Activated T-cell treated with anti-CD3 and anti-CD28 coated beads, Interleukin-2, amount 50 U/mL, for 72 hours (primary cell): ENCODE measurements at places on chromosomes 1 and 21. TPM values are rescaled to one million over a fixed set of nuclear protein-coding genes. Genes with fewer than 3 reads are reported as not detected.
A peak's percentile ranks its signal among the peaks of the same experiment; 100 is the strongest.

Gene KRTAP7-1
- total RNA-seq: not detected

DNA sequence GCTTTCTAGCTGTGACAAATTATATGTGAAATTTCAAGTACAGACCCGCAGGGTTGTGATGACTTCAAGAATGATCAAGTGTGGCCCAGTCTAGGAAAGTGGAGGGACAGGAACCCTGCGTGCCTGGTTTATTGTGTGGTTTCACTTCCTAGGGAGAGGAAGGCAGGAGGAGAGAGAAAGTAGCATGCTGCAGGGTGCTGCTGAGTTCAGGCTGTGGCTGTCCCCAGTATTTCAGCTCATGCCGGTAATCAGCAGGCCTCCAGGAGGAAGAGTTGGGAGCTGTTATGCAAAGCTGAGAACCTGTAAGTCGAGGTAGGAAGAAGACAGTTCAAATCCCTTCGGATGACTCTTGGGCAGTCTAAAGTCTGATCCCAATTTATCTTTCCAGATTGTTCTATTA, 140.4 kb downstream of the ROR1 start:
- peaks cover 10% of the 10 kb centered on the region for H3K27me3 ChIP-seq
- no peaks in the 10 kb centered on the region for H3K36me3 ChIP-seq
- DNase-seq: no peak

Gene HENMT1
- total RNA-seq: 25.1 TPM

DNA sequence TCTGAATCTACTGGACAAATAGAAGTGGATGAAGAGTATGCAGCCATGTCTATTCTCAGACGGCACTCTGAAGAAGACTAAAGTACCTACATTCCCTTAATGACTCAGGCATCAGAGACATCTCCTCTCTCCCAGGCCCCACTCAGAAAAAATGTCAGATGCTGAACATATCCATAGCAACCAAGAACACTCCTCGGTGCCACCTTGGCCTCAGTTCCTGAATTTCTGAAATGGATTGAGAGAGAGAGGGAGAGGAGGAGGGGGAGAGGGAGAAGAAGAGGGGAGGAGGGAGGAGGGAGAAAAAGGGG, 16.0 kb upstream of the OVAAL start:
- H3K4me1 ChIP-seq: no peaks in the 10 kb centered on the region
- DNase-seq: no peak
- no peaks in the 10 kb centered on the region for H3K27me3 ChIP-seq
- no peak overlapping the region for H3K4me3 ChIP-seq

DNA sequence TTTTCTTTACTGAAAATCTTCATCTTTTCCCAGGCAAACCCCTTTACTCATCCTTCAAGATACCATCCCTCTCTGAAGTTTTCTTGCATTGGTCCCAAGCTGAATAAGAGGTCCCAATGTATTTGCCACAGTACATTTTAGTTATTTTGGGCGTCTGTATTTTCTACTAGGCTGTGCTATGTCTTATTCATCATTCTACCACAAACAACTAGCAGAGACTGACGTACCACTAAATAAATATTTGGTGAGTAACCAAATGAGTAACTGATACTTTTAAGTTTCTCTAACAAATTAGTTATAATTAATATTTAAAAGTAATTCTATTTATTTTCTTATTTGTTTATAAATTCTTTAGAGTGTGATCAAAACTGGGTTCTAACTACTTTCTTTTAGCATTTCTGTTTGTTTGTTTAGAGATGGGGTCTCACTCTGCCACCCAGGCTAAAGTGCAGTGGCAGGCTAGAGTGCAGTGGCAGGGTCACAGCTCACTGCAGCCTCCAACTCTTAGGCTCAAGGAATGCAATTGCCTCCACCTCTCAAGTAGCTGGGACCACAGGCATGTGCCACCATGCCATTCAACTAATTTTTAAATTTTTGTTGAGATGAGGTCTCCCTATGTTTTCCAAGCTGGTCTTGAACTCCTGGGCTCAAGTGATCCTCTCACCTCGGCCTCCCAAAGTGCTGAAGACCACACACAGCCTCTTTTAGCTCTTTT, 33.1 kb downstream of the NDC1 start:
- no peak overlapping the region for H3K27ac ChIP-seq
- no peak for DNase-seq
- H3K4me3 ChIP-seq: no peak overlapping the region
- peaks cover 1% of the 10 kb centered on the region for H3K36me3 ChIP-seq

Gene TLCD4
- 0.21 TPM for total RNA-seq

DNA sequence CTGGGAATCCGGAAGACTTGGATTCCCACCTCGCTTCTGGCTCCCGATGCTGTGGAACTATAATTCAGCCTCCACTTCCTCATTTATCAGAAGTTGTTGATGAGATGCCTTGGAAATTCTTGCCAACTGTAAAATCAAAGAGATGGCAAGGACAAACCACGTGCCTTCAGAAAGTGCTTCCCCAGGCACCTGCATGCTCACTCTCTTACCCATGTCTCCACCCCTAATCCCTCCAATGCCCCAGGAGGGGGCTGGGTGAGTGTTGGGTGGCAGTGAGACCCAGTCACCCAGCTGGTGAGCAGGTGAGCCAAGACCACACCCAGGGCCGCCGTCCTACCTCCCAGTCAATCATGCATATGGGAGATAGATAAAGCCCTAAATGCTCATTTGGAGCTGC, 160.8 kb downstream of the PSMG1 start:
- H3K27ac ChIP-seq: no peak overlapping the region
- H3K27me3 ChIP-seq: peaks cover 10% of the 10 kb centered on the region
- no peak overlapping the region for H3K4me3 ChIP-seq
- no peaks in the 10 kb centered on the region for H3K36me3 ChIP-seq
- DNase-seq: no peak

- H3K4me3 ChIP-seq: no peak overlapping the region
- no peak overlapping the region for H3K27ac ChIP-seq
- no peaks in the 10 kb centered on the region for H3K4me1 ChIP-seq
Observed at GRCh38 chr1:100706856-100707255, 12.7 kb upstream of the VCAM1 start.

GRCh38 chr1:9589719-9590157, 1.0 kb downstream of the TMEM201 start:
- no peaks in the 10 kb centered on the region for H3K27me3 ChIP-seq
- no peak for DNase-seq
- peak overlapping the region; percentile 58 for H3K4me3 ChIP-seq
- H3K27ac ChIP-seq: no peak overlapping the region

Gene TTC39A
- total RNA-seq: 0.77 TPM

Gene DLGAP3
- 1.8 TPM for total RNA-seq

- H3K27ac ChIP-seq: no peak overlapping the region
- no peak for DNase-seq
- no peaks in the 10 kb centered on the region for H3K36me3 ChIP-seq
- no peak overlapping the region for H3K4me3 ChIP-seq
- H3K27me3 ChIP-seq: peaks cover 27% of the 10 kb centered on the region
- H3K4me1 ChIP-seq: no peaks in the 10 kb centered on the region
Observed at GRCh38 chr1:241470908-241471590, 48.5 kb downstream of the FH start.

- peaks cover 93% of the 10 kb centered on the region for H3K4me1 ChIP-seq
- H3K36me3 ChIP-seq: no peaks in the 10 kb centered on the region
- peak overlapping the region; percentile 99 for H3K27ac ChIP-seq
Observed at GRCh38 chr1:179034720-179035119, 9.0 kb downstream of the FAM20B start.

DNA sequence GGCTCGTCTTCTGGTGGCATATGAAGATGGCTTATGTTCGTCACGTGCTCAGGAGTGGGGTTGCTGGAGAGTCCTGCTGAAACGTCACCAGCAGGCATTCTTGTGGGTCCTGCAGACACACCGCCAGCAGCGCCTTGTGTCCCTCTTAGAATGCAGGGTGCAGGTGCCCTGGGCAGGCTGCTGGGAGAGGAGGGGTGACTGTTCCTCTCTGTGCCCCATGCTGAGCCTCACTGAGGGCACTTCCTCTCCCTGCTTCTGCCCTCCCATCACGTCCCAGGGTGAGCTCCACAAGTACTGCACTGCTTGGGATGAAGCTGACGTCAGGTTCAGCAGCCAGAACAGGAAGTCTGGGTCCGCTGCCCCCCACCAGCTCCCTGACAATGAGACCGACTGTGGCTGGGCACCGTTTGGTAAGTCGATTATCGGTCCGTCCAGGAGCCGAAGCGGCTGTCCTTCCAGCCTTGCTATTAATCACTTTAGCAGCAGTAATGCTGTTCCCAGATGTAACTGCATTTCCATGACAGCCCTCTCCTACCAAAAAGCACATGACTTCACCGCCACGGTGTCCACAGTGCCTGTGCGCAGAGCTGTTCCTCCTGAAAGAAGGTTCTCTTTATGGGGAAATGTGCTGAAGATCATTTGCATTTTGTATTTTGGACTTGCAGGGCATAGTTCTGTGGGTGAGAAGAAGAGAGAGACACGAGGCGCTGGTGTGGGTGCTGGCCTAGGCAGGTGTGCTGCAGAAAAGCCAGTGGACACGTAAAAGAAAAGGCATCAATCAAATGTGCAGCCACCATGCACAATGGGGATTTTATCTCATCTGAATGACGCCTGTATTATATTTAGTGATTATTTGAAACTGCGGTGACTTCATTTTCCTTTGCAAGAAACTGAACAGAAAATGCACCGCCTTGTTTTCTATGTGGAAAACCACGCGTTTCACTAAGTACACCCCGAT, 21.0 kb downstream of the SLC37A1 start:
- peaks cover 4% of the 10 kb centered on the region for H3K36me3 ChIP-seq
- no peaks in the 10 kb centered on the region for H3K27me3 ChIP-seq
- peaks cover 21% of the 10 kb centered on the region for H3K4me1 ChIP-seq
